ENCODE measurements at places on chromosomes 3 and 15. TPM values are rescaled to one million over a fixed set of nuclear protein-coding genes. Genes with fewer than 3 reads are reported as not detected.

Gene GMNC
- total RNA-seq = not detected

GRCh38 chr15:69668963-69669362 is 216.3 kb downstream of the RPLP1 start:
- DNase-seq = no peak

Gene OCA2
- total RNA-seq = not detected

Gene ONECUT1
- total RNA-seq = not detected

Gene ARHGEF26
- total RNA-seq = not detected

- DNase-seq = no peak
Observed at GRCh38 chr15:70140543-70141375, 43.0 kb upstream of the TLE3 start.

GRCh38 chr3:141986548-141987107 is 110.2 kb downstream of the ATP1B3 start:
- no peak for DNase-seq

DNA sequence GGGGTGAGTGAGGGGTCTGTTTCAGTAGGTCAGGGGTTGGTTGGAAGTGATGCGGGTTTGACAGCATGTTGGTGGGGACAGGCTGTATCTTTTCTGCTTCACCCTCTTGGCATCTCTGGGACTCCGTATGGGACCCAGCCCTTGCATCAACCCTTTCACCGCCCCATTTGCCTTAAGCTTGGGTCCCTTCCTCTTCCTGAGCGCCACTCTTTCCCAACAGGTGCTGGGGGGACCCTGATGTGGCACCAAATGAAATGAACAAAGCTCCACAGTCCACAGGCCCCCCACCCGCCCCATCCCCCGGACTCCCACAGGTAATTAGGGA is 1.1 kb downstream of the EIF4G1 start:
- no peak for DNase-seq

Gene GOLGA8Q
- 0.15 TPM for total RNA-seq

DNA sequence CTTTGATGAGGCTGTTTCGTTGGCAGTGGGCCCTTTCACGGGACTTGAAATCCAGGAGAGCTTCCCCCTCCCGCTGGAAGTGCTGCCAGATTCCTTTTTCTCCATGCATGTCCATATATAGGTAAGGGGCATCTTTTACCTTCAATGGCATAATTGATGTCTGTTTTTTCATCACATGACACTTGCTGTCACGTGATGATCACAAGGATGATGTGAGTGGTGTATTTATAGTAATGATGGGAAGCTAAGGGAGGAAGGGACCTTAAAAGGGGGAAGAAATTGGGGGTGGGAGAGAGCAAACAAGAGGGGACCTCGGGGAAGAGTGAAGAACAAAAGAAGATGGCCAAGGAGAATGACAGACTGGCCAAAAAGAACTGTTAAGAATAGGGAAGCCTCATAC is 11.3 kb upstream of the SUSD5 start:
- DNase-seq = no peak

DNA sequence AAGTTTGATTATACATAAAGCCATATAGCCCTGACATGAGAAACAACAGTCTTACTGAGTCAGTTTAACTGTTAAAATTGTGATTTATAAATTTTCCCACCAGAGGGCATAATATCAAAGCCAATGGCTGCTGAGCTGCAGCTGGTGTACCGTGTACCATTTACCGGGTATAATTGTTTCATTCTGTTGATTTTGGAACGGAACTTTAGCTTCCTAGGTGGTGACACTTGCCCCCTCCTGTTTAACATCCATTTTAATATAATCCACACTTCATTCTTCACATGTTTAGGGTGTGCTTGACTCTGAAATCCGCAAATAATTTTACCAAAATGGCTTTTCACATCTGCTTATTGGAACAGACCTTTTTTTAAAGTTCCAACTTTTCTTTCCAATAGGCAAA is 72.8 kb downstream of the SLC9A9 start:
- DNase-seq = peak; percentile 4

DNA sequence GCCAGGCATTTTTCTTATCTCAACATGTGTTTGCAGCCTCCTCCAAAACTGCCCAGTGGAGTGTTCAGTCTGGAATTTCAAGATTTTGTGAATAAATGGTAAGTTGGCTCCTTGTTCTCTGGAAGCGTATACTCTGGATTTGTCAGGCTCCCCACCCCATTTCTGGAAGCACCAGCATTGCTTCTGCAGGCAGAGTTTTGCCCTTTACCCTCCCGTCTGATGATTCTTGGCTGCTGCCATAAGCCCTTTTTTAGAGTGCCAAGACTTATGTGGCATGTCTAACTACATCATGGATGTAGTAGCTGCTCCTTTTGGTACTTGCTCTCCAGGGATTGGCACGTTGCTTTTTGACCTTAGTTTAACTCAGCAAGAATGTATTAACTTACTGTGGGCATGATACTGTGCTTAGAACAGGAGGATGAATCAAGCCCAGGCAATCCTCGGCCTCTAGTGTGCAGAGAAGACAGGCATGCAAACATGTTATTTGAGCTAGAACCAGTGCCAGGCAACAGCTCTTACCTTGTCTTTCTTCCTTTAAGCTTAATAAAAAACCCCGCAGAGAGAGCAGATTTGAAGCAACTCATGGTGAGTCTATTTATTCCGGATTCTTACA is 8.3 kb downstream of the SNAPC5 start:
- no peak for DNase-seq

DNA sequence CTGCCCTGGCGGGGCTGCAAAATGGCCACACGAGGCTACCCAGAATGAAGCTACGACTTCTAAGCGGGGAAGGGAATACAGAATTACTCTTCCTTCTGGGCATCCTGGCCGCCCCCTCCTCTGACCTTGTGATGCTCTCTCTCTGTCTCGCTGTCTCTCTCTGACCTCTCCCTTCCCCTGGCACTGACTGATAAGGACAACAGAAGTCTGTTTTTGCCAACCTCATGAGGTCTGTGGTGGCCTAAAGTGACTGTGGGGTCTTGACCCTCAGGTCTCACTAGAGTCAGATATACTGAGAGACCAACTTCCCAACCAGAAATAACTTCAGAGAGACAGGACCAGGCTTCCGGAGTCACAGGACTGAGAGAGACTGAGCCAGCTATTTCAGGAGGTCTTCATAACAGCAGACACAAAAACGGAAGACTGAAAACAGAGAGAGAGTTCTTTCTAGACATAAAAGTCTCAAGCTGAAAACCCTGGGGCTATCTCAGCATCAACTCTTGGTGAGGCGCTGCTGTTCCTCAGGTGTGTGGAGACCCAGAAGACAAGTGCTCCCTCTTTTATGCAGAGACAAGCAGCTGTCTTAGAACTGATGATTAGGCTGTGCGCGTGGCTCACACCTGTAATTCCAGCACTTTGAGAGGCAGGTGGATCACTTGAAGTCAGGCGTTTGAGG is 38.2 kb upstream of the CFAP161 start:
- DNase-seq = no peak

DNA sequence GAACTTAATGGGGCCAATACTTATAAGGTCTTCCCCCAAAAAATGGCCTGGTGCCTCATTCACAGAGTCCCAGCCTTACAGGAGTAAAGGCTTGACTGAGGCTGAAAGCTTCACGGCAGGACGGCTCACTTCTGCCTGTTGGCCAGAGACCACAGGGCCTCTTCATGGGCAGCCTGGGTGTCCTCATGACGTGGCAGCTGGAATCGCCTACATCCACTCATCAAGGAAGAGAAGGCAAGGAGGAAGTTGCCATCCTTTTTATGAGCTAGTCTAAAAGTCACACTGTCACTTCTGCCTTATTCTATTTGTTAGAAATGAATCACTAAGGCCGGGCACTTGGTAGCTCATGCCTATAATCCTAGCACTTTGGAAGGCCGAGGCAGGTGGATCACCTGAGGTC is 89.3 kb upstream of the DGKG start:
- DNase-seq = no peak

- peak; percentile 29 for DNase-seq
Observed at GRCh38 chr3:5304789-5305683, 117.5 kb downstream of the EDEM1 start.

DNA sequence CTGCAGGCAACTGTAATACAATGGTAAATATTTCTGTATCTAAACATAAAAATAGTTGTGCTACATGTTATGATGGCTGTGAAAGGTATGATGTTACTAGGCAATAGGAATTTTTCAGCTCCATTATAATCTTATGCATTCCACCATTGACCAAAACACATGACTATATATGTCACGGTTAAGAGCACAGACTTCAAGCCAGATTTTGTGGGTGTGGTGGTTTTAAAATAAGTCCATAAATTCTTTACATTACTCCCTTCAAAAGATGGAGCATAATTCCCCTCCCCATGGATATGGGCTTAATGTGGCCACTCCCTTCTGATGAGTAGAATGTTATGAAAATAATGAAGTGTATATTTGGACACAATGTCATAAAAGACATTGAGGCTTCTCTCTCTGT is 88.4 kb upstream of the TBC1D5 start:
- DNase-seq = no peak

- DNase-seq = no peak
Observed at GRCh38 chr3:77324105-77324504, 284.2 kb downstream of the ROBO2 start.
